ENCODE measurements at places on chromosomes 2 and 18.

DNA sequence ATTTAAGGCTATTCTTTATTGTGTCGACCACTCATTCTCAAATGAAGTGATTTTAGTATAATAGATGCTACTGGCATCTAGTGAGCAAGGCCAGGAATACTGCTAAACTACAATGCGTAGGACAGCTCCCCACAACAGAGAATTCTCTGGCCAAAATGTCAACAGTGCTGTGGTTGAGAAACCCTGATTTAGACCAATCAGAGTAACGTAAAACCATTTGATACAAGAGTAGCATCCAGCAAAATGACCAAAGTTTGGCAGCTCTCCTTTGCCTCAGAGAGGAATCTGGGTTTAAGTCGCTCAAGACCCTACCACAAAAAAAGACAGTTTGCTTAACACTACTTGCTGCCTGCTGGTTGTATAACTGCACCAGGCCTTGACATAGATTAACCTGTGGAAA, 37.0 kb upstream of the TTN start:
- DNase-seq = no peak

DNA sequence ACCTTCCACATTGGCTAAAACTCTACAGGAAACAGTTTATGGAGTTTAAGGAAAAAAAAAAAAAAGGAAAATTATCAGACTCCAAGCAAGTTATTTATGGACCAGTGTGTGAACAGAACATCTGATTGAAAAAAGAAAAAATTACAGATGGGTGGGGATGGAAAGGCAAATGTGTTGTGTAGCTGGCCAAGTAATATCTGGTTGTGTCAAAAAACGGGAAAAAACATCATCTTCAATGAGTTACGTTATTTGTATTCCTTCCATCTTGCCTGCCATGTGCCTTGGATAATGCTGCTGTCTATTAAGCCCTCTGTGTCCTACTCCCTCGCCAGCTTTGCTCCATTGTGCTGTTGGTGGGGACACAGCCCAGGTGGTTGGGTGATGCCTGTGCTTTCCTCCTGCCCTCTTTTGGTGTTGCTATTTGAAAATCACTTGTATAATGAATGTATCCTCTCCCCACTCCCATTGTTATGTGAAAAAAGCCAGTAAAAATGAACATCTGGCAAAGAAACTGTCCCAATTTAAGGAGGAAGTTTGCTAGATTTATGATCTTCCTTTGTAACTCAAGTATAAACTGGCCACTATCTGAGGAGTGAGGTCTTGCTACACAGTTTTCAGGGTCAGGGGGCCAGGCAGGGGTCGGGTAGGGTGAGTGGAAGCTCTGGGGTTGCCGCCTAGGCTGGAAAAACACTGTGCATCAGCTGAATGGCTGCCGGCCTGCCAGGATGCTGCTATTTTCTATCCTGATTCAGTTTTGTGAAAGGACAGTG, 155.9 kb downstream of the FMNL2 start:
- DNase-seq = no peak

- no peak for DNase-seq
These were observed 2.9 kb upstream of the MEIS1 start for GRCh38 chr2:66431846-66432587.

DNA sequence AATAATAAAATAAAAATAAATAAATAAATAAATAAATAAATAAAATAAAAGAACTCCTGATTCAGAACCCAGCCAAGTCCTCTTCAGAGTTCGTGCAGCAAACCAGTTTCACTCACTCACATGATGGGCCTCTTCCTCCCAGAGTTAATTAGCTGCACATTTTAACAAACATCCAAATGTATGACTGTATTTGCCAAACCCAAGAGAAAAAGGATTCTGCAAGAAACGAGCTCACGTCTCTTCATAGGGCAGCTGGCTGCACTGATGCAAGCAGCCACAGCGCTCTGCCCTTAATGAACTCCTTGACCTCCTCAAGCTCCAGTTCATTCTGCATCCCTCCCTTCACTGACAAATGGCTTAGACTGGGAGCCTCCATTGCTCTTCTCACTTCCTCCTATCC, 55.1 kb downstream of the MREG start:
- no peak for DNase-seq

DNA sequence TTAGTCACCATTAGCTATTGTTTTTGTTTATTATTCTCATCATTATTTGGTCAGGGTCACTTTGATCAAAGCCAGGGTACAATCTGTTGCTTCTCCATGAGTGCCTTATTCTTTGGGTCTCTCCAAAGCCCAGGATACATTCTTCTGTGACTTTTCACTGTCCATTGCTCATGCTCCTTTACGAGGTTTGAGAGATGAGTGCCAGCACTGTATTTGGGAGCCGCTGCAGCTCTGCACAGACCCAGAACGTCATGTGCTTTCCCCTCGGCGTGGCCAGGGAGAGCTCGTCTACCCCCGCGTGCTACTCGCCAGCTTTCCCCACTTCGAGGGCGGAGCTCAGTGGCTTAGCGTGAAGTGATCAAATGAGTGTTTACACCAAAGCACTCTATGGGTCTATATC, 123.7 kb downstream of the COL6A3 start:
- DNase-seq = peak; percentile 58

DNA sequence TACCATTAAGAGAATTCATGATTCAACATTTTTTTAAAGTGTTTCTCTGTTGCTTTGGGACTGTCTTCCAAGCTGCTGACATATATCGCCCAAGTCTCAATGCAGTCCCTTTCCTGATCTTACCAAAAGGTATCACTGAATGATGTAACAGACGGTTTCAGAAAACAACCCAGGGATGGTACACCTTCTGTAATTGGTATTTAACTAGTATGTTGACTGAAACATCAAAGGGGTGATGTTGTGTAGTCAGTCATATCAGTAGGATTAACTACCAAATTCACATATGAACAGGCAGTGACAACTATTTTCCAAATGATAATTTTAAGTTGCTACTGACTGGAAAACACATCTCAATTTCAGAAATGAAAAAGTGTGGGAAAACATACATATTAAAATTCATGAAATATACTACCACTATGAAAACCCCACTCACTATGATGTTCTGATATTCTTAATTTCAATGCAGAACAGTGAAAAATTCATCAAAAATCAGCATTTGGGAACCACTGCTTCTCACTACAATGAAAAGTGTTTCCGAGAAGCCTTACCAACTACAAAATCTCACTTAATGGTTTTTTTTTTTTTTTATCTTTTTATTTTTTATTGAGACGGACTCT, 59.8 kb downstream of the MEMO1 start:
- no peak for DNase-seq

DNA sequence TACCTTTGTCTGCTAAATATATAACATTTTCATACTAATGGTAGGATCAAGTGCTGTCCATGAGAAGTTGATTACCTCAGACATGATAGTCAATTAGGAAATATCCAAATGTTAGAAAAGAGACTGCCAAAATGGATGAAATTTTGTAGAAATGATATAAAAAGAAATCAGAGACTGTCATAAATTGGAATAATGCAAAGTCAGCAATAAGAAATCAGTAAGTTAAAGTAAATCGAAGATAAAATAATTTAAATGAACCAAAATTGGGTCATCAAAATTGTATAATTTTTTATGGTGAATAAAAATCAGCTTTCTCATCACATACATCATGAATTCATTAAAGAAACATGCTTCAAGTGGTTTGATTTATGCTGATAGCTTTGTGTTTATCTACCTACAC, 165.3 kb upstream of the CDH2 start:
- no peak for DNase-seq

DNA sequence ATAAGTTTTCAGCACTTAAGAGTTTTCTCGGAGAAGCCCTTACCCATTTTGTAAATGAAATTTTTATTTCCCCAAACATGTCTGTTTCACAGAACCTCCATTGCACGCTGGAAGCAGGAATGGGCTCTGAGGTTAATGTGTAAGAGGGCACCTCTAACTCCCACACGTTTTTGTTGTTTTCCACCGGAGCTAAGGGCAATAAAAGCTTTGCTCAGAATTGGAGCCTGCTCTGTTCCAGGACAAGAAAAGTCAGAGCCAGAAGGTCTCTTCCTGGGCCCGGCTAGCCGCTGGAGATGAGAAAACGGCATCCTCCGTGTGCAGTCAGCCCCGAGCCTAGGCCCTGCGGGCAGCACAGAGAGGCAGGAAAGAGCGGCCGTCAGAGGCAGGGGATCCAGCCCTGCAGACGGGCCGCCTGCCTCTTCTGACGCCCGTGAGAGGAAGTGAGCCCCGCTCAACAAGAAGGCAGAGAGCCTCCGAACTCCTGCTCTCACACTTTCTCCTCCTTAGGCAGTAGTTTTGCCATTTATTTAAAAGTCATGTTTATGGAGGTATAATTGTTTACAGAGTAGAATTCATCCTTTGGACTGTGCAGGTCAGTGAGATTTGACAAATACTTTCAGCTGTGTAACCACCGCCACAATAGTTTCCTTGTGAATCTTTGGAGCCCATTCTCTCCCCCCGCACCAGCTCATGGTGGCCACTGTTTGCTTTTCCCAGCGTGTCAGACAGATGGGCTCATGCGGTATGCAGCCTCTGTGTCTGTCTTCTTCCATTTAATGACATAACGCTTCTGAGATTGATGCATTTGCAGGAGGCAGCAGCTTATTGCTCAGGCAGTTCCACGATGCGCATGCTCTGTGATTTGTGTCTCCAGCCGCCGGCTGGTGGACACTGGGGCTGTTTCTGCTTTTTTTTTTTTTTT, 117.3 kb downstream of the GALR1 start:
- no peak for DNase-seq

- DNase-seq = no peak
These were observed 123.1 kb upstream of the STK17B start for GRCh38 chr2:196294516-196294909.

DNA sequence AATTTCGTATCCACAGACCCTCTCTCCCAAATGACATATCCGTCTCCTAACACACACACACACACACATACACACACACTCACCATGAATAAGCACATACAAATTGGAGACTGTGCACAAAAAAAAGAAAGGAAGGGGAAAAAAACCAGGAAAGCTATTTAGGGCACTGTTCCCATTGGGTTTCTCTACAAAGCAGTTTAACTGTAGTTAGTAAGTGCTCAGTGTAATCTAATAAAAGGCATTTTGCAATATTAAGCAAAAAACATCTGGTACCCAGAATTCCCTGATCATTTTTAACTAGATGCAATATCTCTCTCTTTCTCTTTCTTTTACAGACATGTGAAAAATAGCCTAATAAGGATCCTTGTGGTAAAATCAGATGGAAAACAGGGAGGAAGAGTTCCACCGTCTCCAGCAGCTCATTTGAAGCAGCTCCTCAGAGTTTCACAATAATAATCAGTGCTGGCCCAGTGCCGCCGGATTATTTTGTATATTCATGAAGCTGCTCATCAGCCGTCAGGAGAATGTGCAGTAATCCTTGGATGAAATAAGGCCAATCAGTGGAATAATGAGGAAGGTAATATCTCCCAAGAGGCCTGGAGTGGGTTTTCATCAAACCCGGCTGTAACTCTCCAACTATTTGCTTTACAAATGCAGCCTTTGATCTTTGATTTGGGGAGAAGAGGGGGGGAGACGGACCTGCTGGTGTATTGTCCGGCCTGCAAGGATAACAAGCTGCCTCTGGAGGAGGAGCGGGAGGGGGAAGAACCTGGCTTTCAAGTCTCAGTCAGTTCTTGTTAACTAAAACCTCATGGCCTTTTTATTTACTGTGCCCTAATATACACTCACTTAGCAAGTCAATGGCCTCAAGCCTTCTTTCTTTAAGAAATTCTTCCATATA, 227.6 kb upstream of the SMIM21 start:
- no peak for DNase-seq

DNA sequence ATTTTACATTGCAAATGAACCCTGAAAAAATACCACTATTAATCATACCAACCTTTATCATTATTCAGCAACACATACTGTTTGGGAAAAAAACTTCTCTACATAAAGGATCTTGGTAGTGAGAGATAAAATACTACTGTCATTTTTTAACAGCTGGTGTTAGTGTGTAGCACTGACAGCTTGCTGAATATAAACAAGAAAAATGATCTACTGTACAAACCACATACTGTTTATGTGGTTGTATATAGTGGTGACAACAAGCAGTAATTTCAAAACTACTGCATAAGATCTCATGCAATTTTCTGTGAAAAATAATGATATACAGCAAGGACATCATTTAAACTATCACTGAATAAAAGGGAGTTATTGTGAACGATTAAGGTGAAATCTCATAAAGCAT, 601.2 kb downstream of the LRP1B start:
- no peak for DNase-seq

GRCh38 chr2:26786207-26787028, 562 bp downstream of the CENPA start:
- no peak for DNase-seq

- DNase-seq = no peak
These were observed 14.5 kb upstream of the ASPRV1 start for GRCh38 chr2:69975853-69976462.

DNA sequence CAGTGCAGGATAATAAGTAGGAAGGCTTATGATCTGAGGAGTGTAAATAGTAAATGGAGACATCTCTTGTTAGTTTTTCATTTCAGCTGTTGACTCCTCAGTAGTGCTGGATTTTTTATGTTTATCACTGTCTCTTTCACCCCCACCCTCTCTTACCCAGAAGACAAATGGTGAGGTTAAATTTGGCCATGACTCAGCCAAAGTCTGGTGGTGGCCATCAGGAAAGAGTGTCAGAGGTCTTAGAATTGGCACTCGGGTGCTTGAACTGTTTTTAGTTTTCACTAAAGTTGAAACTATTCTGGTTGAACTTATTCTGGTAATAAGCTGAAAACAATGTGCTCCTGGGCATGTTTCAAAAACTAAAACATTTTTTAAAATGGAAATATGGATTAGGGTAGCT, 123.3 kb downstream of the FHOD3 start:
- no peak for DNase-seq
